CD4-positive, alpha-beta T cell treated with Interleukin-17A for 4 hours (primary cell): ENCODE measurements at places on chromosomes 16 and 17.

GRCh38 chr17:50558941-50559614, 1.4 kb upstream of the CACNA1G start:
- DNase-seq, result peak; percentile 47

GRCh38 chr17:6666077-6666521, 14.5 kb downstream of the C17orf100 start:
- DNase-seq, result peak; percentile 58

GRCh38 chr16:81456523-81457325, 12.1 kb downstream of the CMIP start:
- no peak for DNase-seq

GRCh38 chr17:77223642-77224420, 83.1 kb downstream of the SEC14L1 start:
- DNase-seq, result no peak

GRCh38 chr16:81830845-81831540, 51.9 kb downstream of the PLCG2 start:
- DNase-seq, result no peak

DNA sequence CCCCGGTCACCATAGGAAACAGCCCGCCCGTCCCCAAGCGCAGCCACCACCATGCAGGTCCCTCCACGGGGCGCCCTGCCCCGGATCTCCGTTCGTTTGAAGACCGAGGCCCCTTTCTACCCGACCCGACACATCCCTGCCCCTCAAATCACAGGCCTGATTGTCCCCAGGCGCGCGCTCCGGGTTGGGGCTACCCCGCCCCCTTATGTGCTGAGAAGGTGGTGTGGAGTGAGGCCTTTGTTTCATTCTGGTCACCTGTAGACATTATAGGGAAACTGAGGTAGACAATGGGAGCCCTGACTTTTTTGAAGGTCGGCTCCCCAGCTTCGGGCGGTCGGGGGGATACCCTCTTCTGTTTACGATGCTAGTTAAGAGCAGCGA, 763 bp upstream of the ACTG1 start:
- peak; percentile 68 for DNase-seq

DNA sequence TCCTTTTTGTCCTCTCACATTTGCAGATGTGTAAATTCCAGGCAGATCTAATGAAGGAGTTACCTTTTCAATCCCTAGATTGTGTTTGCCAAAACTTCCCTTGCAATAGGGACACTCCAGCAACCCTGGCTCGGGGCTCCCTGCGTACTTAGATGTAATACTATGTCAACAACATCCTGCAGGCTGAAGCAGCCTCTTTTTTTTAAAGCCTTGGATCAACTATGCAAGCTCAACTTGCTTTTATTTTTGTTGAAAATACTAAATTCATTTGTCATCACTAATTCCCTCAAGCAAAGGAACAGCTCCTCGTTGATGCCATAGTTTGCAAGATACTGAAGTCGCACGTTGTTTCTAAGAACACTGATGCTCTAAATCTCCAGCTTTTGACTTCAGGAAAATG, 59.1 kb downstream of the GRIN2A start:
- DNase-seq, result no peak

GRCh38 chr16:50276326-50276640, 9.9 kb downstream of the ADCY7 start:
- DNase-seq, result peak; percentile 8

- no peak for DNase-seq
Measured at GRCh38 chr16:3674513-3675295, 20.2 kb downstream of the DNASE1 start.

GRCh38 chr17:15469260-15469659, 1.8 kb upstream of the CDRT4 start:
- no peak for DNase-seq

DNA sequence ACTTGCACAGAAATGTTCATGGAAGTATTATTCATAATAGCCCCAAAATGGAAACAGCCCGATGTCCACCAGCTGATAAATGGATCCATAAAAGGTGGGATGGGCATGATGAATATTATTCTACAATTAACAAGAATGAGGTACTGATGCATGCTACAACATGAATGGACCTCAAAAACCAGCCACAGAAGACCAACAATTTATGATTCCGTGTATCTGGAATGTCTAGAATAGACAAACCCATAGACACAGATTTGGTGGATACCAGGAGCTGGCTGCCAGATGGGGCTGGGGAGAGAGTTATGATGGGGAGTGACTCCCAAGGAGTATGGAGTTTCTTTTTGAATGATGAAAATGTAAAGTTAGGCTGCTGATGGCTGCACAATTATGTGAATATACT, 10.8 kb upstream of the NAGLU start:
- DNase-seq, result no peak

- no peak for DNase-seq
Measured at GRCh38 chr17:82101301-82101715, 3.3 kb upstream of the FASN start.

GRCh38 chr17:13403982-13404946, 197.5 kb downstream of the HS3ST3A1 start:
- DNase-seq, result no peak

- DNase-seq, result no peak
Measured at GRCh38 chr16:22661161-22661647, 150.5 kb downstream of the NPIPB5 start.

DNA sequence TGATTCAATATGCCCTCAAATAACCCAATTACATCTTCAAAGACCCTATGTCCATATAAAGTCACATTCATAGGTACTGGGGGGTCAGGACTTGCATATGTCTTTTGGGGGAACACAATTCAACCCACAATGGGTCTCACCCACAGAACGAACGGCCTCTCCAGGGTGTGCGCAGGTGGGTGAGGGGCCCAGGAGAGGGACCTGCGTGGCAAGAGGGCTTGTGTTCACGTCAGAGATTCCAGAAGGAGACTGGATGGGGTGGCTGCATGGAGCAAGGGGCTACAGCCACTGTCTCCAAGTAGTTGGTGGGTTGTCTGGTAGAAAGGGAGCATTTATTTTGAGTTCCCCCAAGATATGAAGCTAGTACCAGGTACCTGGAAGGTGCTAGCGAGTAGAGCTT, 212.2 kb downstream of the SEC14L1 start:
- no peak for DNase-seq

GRCh38 chr17:7084088-7084487, 4.0 kb upstream of the CLEC10A start:
- DNase-seq, result no peak

DNA sequence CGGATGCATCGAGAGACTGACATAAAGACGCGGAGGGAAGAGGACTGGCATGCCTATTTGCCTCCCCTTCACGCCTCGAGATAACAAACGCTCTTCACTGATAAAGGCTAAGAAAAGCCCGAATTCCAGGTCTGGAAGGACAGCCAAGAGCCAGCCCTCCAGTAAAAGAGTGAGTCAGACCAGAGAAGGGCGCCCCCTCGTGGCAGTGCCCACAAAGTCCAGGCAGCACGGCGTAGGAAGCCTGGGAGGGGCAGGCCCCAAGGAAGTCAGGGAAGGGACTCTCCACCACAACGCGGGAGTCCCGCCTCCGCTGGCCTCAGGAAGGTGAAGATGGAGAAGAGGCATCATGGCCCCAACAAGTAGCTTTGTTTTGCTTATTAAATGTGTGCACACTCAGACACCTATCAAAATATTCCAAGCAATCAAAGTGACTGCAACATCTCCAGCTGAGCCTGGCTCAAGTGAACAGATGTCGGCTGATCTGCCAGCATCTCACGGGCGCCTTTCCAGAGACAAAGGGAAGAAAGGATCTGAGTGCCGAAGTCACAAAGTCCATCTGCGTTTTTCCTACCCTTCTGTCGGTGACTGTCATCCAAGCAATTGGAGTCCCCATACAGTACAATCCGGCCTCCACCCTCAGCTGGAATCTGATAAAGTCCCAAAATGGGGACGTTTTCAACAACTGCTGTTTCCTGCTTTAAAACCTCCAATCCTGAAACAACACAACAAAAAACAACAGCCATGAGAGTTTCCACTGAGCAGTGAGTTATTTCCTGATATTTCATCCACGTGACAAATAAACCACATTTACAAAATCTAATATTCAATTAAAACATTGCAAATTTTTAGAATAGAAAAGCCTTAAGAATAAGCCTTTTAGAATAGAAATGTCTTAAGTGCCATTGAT, 20.4 kb upstream of the SLC38A8 start:
- peak; percentile 69 for DNase-seq

GRCh38 chr16:68756239-68756915, 19.3 kb downstream of the CDH1 start:
- DNase-seq, result peak; percentile 24

DNA sequence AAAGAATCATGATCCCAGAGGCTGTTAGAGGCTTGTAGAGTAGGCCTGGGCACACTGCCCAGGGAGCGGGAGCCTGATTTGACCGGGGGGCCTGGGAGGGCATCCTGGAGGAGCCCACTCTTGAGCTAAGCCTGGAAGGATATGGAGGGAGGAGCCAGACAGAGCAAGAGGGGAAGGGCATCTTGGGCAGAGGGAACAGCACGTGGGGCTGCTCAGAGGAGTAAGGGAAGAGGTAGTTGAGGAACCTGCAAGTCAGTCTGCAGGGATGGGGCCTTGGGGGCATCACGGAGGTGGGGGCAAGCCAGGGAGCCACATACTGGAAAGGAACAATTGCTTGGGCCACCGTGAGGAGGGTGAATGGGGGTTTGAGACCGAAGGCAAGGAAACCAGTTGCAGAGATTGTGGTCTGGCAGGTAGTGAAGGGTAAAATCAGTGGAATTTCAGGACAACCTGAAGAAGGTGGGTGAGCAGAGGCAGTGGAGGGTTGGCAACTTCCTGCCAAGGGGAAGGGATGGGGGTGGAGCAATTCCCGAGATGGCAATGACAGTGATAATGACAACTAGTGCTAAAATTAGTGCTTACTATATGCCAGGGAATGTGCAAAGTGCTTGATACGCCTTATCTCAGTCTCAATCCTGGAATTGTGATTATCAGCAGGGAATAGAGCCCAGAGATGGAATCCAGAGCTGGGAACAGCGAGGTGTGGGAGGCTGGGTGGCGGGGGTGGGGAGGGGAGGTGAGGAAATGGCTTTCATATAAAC, 9.7 kb upstream of the RAI1 start:
- no peak for DNase-seq

GRCh38 chr16:77758046-77758445, 30.3 kb upstream of the VAT1L start:
- DNase-seq, result no peak

DNA sequence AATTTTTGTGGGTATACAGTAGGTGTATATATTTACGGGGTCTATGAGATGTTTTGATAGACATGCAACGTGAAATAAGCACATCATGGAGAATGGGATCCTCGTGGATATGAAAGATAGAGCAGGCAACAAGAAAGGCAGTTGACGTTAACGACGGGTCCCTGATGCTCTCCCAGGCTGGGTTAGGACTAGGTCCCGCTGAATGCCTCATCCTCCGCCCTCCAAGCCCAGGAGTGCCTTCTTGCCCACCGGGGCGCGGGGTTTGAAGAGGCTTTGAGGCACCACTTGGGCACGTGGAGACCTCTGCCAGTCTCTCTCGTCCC, 9.5 kb upstream of the ZFP90 start:
- no peak for DNase-seq

- DNase-seq, result no peak
Measured at GRCh38 chr16:48421741-48422140, 36.5 kb upstream of the SIAH1 start.

- DNase-seq, result no peak
Measured at GRCh38 chr16:769184-769784, 8.8 kb downstream of the MSLN start.

DNA sequence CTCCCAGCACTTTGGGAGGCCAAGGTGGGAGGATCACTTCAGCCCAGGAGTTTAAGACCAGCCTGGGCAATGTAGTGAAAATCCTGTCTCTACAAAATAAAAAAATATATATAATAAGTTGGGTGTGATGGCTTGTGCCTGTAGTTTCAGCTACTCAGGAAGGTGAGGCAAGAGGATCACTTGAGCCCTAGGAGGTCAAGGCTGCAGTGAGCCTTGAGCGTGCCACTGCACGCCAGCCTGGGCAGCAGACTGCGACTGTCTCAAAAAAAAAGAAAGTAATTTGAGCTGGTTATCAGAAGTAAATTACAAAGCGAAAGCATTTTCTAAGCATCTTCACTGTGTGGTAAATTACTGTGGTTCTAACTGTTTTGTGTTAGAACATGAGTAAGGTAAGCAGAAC, 66.2 kb downstream of the NQO1 start:
- no peak for DNase-seq

DNA sequence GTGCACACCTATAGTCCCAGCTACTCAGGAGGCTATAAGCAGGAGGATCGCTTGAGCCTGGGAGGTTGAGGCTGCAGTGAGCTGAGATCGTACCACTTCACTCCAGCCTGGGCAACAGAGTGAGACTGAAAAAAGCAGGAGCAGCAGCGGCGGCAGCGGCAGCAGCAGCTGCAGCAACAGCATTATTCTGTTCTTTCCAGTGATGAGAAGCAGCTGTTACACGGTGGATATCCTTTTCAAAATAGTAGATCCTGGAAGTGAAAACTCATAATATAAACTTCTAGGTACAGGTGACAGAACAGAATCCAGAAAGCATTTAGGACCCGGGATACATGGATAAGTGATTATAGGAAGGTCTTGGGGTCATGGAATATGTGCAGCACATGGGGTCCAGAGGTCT, 17.8 kb upstream of the HNF1B start:
- DNase-seq, result no peak

GRCh38 chr17:72135546-72136325, 14.9 kb downstream of the SOX9 start:
- DNase-seq, result no peak

GRCh38 chr16:85782451-85782850, 16.9 kb downstream of the EMC8 start:
- no peak for DNase-seq

- DNase-seq, result peak; percentile 56
Measured at GRCh38 chr16:66511602-66512271, 38.2 kb downstream of the TK2 start.

- no peak for DNase-seq
Measured at GRCh38 chr17:17822189-17822588, 14.6 kb downstream of the SREBF1 start.

- no peak for DNase-seq
Measured at GRCh38 chr17:37182786-37183465, 192.9 kb upstream of the C17orf78 start.

DNA sequence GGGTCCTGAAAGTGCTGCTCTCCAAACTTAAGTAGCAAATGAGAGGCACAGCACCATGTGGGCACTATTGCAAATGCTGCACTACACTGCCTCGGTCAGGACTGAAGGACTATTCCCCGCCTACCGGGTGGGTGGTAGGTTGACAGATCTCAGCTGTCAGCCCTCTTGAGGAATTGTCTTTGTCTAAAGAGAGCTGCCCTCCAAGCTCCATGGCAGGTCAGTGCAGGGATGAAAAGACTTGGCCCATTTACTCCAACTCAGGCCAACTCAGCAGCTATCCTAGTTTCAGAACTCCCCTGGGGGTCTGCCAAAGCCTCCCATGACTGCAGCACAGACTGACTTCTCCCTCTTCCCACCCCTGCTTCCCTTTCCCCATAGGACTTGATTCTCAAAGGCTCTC, 3.4 kb upstream of the PDZD9 start:
- no peak for DNase-seq
